HAP-1 (cell line): ENCODE measurements at places on chromosomes 3 and 15.

DNA sequence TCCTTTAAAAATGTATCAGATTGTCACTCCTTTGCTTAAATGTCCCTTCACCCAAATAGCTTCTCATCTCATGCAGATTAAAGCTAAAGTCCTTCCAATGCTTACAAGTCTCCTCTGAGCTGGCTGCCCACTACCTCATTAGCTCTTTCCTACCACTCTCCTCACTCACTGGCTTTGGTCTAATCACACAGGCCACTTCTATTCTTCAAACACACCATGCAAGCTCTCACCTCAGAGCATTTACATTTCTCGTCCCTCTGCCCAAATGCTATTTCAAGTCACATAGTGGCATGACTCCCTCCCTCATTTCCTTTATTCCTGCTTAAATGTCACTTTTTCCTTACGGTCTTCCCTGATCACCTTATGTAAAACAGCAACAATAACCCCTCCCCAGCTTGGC, 110.6 kb upstream of the CMC1 start:
- DNase-seq: no peak

DNA sequence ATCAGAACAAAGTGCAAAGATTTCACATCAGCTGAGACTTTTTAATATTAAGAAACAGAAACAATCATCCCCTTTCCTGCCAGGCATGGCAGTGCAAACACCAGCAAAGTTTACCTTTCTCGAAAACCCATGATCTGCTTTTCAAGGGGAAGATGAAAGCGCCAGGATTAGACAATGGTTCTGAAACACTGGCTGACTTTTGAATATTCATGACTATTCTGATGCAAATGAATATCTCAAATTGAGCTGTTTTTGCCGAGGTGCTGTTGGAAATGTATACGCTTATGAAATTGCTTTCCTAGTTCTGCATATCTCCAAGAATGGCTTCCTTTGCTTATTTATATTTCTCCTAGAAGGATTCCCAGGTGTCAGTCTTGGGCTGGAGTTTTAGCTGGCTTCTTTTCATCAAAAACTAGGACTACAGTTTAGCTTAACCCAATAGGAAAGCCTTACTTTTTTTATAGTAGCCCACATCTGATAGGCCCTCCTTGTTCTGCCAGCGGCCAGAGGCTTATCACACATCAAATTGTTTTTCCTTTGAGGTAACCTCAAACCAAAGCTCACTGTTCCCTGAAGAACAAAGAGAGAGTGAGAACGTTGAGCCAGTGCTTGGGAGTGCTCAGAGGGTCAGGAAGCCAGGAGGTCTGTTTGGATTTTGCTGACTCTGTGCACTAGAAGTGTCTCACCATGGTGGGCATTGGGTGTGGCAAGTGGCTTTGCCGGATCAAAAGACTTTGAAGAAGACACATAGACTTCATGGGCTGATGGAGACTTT, 74.0 kb upstream of the PLCL2 start:
- peak; percentile 58 for DNase-seq

DNA sequence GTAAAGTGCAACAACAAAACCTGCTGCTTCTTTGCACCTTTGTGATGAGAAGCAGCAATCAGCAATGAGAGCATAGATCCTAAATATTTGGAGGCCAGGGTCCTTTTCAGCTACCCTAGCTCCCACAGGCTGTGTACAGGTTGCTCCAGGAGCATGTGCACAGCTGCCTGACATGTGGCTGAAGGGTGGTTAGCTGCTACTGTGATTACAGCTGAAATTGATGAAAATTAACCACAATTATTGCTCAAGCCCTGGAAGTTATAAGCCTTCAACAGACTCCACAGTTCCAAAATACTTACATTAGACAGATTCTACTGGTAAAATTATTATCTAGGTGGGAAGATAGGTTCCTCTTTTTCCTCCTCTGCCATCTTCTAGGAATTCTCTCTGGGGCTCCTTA, 28.5 kb downstream of the COMMD2 start:
- no peak for DNase-seq

DNA sequence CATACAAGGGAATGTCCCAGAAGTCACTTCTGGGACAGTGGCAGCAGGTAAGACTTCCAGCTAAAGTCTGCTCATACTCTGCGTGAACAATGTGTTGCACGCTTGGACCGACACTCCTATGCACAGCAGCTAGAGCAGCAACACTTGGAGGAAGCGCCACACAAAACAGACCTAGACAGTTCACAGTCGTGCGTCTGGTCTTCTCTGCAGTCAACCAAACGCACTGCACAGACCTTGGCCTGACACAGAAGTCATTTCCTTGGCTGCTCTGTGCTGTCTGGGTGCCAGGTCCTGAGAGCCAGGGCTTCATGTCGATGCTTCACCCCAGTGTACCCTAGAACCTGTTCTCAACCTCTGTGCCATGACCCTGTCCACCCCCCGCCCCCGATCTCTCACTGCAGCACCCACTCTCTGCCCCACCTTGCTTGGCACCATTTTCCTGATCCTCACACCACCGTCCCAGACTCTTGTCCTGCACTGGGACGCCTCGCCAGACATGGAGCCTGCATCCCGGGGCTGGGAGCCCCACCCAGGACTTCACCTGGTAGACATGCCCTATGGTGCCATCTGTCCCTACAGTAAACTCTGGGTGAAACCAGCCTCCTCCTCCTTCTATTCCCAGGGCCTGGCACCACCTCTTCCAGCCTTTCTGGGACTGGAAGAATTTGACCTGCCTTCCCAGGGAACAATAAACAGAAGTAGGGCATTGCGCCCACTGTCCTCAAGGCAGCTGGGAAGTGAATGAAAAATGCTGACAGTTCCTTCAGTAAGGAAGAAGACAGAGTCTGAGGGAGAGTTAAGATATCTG, 3.1 kb downstream of the ATP10A start:
- no peak for DNase-seq

DNA sequence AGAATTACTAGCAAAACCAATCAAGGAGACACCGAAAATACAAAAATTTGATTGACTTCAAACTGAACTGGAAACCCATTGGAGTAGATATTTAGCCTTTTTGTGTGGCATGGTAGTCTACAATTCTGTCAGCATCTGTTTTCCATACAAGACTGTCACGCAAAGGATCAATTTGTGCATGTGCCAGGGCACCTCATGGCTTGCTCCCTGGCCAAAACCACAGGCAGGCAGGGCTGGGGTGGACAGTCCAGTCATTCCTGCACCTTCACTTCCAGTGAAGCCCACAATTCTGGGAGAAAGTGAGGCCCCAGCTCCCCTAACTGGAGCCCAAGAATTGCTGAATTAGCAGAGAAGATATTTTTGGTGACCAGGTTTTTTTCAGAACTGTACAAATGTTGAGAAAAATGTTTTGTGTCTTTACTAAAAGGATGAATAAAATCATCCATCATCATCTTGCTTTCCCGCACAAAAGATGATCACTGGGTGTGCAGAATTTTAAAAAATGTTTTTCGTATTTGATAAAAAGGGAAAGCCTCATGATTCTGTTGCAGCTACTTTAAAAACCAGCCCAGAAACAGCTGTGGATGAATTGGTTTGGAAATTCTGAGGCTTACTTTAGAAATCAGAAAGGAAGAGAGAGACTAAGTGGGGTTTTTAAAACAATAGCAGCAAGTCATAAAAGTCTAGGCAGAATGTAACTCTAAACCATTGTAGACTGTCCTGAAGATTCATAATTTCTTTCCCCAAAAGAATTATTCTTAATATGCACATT, 86.4 kb downstream of the PCCB start:
- DNase-seq: no peak

- no peak for DNase-seq
Measured at GRCh38 chr15:61091289-61091616, 137.8 kb downstream of the RORA start.

DNA sequence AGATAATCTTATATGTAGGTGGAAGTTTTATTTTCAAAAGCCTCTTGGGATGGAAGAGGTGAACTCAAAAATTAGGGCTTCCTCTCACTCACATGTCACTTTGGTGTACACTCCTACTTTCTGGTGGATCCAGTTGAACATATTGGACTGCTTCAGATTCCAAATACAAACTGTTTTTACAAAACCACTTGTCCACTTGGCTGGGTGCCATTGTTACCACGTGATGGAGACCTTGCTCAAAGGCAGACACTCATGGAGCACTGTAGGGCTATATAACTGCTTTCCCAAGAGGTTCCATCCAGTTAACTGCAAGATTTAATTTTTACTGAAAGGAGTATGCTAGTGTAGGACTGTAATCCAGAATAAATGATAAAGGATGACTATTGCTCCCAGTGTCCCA, 307.0 kb downstream of the EPHA6 start:
- DNase-seq: no peak

GRCh38 chr15:77667338-77668234, 34.9 kb upstream of the LINGO1 start:
- no peak for DNase-seq

DNA sequence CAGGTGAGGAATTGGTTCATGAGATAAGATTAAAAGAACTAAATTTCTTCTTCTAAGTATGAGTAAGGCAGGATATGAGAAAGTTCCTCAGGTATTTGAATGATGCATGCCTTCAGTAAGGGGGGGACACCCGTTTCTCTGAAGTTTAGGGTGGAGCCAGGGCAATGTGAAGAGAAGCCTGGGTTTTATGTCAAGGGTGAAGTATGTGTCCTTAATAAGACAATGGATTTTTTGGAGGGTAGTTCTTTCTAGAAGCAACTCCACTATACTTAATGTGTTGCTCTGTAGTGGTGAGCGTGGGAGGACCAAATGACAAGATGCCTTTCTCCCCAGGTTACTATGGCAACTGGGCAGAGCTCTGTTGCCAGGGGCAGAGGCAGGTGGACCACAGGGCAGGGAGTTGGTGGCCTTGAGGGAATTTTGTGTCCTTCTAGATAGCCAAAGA, 44.0 kb downstream of the PHLDB2 start:
- no peak for DNase-seq

DNA sequence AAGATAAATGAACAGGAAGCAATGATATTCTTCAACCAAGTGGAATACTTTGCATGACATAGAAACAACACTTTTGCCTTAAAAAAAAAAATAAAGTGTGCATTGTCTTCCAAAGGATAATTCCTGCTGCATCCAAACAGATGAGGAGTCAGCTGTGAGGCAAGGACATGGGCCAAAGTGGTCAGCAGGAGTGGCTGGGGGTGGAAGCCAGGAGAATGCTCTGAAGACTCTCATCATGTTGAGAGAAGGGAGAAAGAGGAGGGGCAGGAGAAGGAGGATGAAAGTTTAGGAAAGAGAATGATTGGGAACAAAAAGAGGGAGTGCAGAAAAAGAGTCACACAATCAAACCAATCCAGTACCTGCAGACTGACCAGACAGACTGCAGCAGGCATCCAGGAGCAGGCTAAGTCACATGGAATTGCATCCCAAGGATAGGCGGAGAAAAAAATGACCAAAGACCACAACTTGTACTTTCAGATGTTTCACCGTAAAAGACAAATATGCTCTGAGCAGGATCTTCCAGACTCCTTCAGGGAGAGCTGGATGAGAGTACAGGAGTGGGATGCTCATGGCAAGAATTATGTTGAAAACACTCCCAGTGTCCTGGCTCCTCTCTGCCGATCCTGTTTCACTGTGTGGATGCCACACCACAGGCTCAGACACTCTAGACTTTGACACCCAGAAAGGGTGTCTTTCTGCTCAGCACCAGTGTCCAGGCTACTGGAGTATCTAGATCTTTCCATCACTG, 11.9 kb downstream of the ABI3BP start:
- no peak for DNase-seq

GRCh38 chr3:166060789-166061479, 223.7 kb upstream of the BCHE start:
- DNase-seq: no peak

DNA sequence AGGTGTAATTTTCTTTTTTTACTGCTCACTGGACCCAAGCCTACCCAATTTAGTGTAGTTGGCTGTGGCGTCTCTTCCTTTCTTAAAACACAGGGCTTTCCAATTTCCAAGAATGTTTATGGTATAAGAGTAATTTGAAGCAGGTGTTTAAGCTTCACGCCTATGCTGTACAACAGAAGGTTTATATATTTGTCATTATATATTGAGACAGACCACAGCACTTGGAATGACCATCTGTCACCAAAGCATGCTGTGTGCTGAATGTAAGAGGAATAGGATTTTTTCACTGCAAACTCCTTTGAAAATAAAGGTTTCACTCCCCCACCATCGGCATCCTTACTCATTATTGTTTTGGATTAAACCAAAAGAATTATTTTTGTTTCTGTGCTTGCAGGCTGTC, 325.7 kb downstream of the OTOL1 start:
- no peak for DNase-seq

DNA sequence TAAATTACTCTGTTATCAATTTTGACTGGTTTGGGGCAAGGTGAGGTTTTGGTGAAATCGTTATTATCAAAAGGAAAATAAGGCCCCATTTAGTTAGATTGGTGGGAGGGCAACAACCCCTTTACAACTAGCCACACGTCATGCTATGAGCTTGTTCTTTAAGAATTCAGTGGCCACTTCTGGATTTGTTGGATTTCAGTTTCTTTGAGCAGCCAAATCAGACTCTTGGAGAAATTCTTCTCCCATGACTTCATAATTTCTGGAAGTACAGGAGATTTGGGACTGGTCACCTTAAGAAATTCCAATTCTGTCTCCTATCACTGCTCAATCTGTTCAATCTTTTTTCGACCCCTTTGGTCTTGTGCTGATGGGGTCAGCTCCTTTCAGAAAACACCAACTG, 14.8 kb upstream of the WNT5A start:
- DNase-seq: no peak

GRCh38 chr3:194315965-194316361, 35.2 kb downstream of the CPN2 start:
- DNase-seq: no peak

GRCh38 chr15:49888323-49888693, 230.7 kb downstream of the ATP8B4 start:
- no peak for DNase-seq

GRCh38 chr15:76160426-76161152, 100.8 kb downstream of the TMEM266 start:
- no peak for DNase-seq

GRCh38 chr15:66961407-66961884, 104.0 kb upstream of the SMAD3 start:
- no peak for DNase-seq

DNA sequence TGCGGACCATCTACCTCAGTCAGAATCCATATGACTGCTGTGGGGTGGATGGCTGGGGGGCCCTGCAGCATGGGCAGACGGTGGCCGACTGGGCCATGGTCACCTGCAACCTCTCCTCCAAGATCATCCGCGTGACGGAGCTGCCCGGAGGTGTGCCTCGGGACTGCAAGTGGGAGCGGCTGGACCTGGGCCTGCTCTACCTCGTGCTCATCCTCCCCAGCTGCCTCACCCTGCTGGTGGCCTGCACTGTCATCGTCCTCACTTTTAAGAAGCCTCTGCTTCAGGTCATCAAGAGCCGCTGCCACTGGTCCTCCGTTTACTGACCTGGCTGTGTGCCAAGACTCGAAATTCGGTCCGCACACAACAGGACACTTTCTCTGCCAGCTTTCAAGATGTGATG, 21.9 kb downstream of the NRROS start:
- no peak for DNase-seq
